ENCODE measurements at places on chromosomes 2 and 18.

GRCh38 chr2:27829791-27830190 lies 58.3 kb downstream of the MRPL33 start:
- DNase-seq = no peak

DNA sequence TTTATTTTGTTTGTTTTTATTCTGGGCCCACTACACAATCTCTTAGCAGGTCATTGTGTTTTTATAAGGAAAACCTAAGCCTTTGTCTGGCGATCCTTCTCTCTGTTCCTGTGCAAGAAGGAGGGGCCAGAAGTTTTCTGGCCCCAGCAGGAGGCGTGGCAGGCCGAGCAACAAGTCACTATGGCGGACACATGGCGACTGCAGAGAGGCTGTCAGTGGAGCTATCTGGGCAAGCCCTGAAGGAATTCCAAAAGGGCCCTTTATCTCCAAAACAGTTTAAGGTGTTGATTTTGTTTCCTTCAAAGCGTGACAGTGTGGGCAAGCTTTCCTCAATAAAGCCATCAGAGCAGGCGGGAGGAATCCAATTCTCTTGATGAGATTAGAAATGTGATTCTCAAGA lies 118.8 kb upstream of the CTAGE1 start:
- DNase-seq = no peak

- peak; percentile 52 for DNase-seq
Observed at GRCh38 chr2:102391565-102391964, 31.4 kb upstream of the IL18RAP start.

- no peak for DNase-seq
Observed at GRCh38 chr2:180006231-180006630, 866 bp downstream of the CWC22 start.

DNA sequence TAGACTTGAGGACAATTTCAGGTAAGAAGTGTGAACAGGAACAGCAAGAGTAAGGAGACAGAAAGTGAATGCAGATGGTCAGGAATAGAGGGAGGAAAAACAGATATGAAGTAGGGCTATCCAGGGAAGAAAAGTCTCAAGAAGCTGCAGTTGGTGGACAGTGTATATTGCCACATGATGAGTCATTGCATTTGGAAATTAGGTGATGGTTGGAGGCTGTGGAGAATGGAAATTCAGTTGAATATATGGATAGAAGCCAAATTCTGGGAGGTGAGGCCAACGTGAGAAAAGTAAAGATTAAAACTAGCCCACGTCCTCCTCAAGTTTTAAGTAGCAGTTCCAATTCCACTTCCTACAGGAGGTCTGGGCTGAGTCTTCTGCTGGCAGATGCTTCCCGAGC lies 158.4 kb downstream of the UBE2E3 start:
- no peak for DNase-seq

- DNase-seq = no peak
Observed at GRCh38 chr2:38835015-38835601, 40.6 kb downstream of the DHX57 start.

DNA sequence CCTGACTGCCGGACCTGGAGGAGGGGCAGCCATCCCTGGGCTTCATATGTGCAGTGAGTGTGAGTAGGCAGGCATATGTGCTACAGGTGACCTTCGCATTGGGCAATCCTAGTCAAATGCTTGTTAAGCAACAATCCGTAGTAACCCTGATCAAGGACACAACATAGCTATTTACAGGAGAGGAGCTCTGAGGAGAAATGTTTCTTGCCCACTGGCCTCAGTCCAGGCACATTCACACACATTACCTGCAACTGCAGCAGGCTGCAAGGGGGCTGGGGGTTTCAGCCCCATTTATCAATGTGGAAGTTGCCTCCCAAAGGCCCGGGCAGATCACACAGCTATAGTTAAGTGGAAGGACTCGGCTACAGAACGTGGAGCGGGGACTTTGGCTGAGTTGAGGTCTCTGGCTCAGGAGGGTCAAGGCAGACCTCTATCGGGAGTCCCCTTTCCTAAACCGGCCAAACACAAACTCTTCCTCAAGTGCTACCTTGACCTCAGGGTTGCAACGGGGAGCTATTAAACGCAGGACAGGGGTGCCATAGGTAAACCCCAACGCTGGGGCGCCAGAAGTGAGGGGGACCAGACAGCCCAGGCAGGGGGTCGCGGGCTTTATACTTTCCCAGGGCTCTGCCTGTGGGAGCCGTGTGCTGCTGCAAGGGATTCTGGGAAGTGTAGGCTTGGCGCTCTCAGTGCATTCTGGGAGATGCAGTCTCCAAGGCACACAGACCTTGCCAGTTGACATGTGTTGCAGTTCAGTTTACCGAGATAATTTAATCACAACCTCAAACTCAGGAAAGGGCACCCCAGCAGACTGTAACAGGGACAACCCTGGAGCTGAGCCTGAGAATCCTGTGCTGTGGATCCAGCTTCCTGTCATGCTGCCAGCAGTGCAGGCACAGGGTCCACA lies 9.4 kb downstream of the KHK start:
- DNase-seq = no peak

DNA sequence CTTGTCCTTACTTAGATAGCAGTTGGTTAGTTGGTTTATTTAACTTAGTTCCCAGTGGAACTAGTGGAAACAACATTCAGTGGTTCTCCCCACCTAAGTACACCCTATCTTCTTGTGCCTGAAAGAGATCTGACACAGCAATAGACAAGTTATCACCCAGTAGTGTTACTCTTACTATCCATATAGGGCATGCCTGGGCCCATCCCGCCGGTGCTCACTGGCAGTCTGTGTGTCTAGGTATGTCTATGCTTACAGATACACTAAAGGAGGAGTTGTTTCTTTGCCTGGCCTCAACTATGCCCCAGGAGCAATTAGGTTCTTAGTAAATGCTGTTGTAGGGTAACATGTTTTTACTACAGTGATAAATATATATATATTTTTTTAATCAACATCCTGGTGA lies 12.0 kb upstream of the NRP2 start:
- no peak for DNase-seq
